ENCODE measurements at places on chromosomes 1 and 21.

- DNase-seq = no peak
These were observed 8.3 kb downstream of the EPHX1 start for GRCh38 chr1:225818229-225818628.

- DNase-seq = peak; percentile 49
These were observed 102.9 kb downstream of the ACTL8 start for GRCh38 chr1:17857996-17858395.

DNA sequence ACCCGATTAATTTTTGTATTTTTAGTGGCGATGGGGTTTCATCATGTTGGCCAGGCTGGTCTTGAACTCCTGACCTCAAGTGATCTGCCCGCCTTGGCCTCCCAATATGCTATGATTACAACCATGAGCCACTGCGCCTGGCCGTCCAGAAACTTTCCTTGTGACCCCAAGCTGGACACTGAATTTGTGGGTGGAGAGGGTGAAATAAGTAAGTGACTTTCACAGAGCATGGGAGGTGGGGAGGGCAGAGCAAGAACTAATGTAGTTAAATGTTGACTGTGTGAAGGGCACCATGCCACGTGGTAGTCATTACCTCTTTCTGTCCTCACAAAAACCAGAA, 2.7 kb upstream of the UTP11 start:
- no peak for DNase-seq

GRCh38 chr1:245213066-245213831, 58.5 kb downstream of the KIF26B start:
- no peak for DNase-seq

DNA sequence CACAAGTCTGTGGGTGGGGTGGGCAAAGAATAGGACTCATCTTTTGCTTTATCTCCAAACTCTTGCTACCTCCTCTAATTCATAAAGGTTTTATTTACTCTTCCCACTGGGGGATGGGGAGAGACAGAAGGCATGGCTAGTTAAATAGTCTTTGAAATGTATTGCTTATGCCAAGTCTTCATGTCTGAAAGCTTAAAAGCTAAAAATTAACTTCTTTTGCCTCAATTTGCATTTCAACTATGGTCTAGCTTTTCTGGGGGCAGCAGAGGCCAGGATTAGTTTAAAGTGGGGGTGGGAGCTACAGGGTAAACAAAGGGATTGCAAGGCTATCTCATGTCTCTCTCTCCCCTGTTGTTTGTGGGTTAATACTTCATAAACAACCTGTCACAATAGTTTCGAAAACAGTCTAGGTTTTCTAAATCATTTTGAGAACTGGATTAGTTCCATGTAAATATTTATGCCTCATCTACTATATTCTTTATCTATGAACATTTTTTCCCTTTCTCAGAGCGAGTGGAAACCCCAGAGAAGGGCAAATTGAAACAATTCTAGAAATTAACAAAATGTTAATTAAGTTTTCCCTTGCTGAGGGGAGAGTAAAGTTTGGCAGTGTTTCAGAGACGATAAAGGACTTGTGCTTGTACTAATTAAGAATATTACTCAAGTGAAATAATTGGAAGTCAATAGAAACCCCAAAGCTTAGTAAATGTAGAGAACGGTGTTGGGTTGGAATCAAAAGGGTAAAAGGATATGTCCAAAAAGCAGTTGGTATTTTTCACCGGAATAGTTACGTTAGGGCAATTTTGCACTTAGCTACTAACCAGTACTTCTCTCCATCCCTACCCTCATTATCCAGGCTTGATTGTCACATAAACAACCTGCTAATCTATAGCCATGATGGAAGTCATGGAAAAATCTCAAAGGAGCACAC, 182.2 kb downstream of the GIPC2 start:
- no peak for DNase-seq

DNA sequence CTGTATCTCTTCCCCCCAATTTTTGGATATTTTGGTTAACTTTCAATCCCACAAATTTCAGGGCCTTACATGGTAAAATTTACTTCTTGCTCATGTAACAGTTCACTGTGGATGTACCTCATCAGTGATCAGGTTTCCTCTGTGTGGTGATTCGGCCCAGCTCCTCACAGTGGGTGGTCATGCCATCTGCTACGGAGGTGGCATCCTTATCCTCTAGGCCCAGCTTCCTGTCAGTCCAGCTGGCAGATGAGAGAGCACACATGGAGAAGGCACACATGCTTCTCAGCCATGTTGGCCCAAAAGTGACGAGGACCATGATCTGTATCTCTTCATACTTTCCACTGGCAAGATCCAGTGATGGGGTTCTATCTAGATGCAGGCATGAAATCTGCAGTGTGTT, 27.2 kb downstream of the PCBP3 start:
- DNase-seq = no peak

DNA sequence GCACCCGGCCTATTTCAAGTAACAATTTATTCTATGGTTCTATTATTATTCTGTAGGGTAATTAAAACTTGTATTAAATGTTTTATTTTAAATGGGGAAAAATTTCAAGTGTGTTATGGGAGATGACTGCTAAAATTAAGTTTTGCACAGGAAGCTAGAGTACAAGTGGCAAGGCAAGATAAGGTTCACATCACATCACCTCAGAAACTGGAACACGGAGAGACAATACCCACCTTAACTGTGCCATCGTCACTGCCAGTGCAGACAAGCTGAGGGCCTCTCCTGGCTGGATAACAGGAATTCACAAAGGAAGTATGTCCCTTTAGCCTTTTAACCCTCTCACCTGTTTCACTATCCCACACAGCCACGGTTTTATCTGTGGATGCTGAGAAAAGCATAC, 7.6 kb downstream of the SNRNP40 start:
- DNase-seq = no peak

- no peak for DNase-seq
These were observed 30.3 kb upstream of the MUTYH start for GRCh38 chr1:45370575-45370974.

GRCh38 chr1:8349961-8350360, 32.0 kb downstream of the SLC45A1 start:
- DNase-seq = no peak

DNA sequence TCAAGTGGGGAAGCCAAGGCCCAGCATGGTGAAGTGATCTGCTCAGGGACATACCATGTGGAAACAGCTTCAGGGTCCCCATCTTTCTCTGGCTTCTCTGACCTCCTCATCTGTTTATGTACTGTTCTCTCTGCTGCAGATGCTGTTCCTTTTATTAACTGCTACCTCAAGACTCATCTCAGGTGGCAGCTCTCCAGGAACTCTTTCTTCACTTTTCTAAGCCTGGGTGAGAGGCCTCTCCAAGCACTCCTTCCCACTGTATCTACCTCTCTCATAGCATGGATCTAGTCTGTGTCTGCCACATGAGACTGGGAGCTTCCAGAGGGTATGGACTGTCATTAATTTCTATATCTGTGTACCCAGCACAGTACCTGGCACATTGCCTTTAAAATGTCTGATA, 73.4 kb upstream of the PPM1J start:
- DNase-seq = no peak

DNA sequence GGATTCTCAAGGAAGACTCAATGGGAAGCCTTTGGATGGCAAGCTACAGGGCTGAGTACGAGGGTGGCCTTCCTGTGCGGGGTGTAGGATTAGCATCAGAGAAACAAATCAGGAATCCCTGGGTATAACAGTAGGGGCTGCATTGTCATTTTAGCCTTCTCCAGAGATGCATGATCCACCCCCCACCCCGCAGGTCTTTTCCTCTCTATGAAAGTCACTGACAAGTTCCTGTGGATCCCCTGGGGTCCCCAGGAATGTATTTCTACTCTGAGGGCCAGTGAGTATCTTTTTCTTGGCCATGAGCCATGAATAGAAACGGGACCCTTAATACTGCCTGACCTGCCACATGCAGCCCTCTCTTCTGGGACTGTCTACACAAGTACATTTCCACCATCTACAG, 473.0 kb upstream of the VAMP3 start:
- DNase-seq = no peak

- no peak for DNase-seq
These were observed 4.8 kb downstream of the CCDC24 start for GRCh38 chr1:43995984-43996732.

- DNase-seq = no peak
These were observed 66.6 kb downstream of the MAN1C1 start for GRCh38 chr1:25683177-25683576.

- DNase-seq = no peak
These were observed 2.0 kb downstream of the HNRNPR start for GRCh38 chr1:23341931-23342692.

DNA sequence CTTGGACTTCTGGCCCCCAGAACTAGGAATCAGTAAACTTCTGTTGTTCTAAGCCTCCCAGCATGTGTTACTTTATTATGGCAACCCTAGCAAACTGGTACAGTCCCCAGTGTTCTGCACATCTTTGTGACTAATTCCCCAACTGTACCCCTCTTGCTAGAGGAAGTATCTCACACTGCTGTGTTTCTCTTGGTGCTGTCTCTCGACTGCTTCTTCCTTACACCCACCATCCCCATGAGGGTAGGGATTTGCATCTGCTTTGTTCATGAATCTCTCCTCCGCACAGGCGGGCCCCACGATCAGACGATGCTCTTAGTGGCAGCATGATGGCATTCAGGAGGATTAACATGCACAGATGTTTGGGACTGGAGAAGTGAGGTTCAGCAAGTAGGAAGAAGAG, 46.7 kb downstream of the CLIC6 start:
- no peak for DNase-seq

- no peak for DNase-seq
These were observed 201.3 kb upstream of the ADGRL4 start for GRCh38 chr1:79207786-79208185.

- no peak for DNase-seq
These were observed 14.8 kb upstream of the GBP5 start for GRCh38 chr1:89287181-89288050.

GRCh38 chr1:204495078-204495753, 611 bp upstream of the PIK3C2B start:
- no peak for DNase-seq

DNA sequence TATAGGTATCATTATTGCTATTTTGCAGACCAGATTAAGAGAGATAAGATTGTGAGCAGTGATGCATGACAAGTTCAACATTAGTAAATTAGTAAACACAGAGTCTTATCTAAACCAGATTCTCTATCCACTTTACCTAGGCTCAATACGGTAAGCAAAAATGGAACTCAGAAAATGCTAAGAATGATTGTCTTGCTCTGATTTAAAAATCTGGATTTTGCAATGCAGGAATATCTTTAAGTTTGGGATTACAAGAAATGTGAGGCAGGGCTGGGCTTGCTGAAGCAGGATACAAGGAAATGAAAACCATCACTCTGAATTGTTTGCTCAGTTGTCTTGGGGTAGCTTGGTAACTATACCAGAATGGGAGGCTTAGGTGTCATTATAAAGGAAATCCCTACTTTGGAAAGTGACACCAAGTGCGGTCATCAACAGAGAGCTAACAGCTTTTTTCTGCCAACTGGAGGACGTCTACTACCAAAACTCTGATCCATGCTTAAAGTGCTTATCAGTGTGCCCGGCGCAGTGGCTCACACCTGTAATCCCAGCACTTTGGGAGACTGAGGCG, 332.7 kb upstream of the RUNX1 start:
- DNase-seq = no peak

- DNase-seq = no peak
These were observed 26.3 kb downstream of the ZNF648 start for GRCh38 chr1:182035097-182035770.

GRCh38 chr1:78980511-78980910, 26.0 kb downstream of the ADGRL4 start:
- no peak for DNase-seq

DNA sequence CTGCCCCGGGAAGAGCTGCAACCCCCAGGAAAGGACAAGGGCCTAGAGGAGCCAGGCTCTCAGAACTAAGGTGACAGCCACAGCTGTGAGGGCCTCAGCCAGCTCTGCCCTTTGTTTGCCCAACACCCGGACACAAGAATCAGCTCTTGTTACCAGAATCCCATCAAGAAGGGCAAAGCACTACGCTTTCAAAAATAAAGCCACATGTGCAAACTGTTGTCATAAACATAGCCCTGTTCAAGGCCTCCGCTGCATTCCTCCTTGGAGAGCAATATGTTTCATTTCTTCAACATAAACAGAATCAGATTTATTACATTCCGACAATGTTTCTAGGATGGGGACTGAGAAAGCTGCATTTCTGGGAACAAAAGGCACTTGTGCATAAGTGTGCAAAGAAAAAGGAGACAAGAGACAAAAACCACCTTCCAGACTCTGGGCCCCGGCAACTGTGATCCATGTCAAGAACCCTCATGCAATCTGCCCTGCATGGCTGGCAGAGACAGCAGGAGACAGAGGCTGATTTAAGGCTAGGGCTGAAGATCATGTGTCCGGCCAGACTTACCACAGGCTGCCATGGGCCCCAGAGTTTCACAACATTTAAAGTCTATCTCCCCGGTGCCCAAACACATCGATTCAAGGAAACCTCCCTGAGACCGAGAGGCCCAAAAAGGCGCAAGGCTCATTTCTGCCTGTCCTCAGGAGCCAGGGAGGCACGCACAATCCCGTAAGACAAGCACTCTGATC, 71.0 kb downstream of the SSBP3 start:
- no peak for DNase-seq

GRCh38 chr1:153119491-153119971, 6.2 kb upstream of the SPRR2F start:
- no peak for DNase-seq

DNA sequence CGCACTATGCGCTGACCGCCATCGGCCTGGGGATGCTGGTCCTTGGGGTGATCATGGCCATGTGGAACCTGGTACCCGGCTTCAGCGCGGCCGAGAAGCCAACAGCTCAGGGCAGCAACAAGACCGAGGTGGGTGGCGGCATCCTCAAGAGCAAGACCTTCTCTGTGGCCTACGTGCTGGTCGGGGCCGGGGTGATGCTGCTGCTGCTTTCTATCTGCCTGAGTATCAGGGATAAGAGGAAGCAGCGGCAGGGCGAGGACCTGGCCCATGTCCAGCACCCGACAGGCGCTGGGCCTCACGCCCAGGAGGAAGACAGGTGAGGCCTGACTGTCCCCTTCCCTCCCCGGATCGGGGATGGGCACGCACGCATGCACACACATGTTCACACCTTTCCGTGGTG, 31.9 kb upstream of the FHAD1 start:
- no peak for DNase-seq

GRCh38 chr1:5686925-5687706, 305.1 kb downstream of the NPHP4 start:
- no peak for DNase-seq

DNA sequence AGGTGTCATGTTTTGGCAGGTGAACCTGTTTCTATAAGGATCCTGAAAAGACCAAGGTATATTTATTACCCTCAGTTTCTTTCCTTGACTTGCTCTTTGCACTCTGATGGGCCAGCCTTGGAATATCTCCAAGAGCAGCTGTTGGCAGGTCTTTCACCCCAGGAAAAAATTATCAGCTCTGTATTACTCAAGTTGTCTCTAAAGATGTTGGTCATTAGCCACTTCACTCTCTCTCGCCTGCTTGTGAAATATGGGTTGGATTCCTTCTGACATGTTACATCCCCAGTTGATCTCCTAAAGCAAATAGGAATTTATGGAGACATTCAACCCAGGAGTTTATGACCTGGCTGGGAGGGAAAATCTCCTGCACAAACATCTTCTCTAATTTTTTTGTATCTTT, 85.9 kb downstream of the KCNJ15 start:
- DNase-seq = no peak

GRCh38 chr1:25765136-25765922, 34.7 kb upstream of the SELENON start:
- peak; percentile 54 for DNase-seq

GRCh38 chr21:25970254-25970930, 200.2 kb downstream of the APP start:
- DNase-seq = no peak
